SHP77 (cell line): ENCODE measurements at places on chromosomes 5 and 9.

DNA sequence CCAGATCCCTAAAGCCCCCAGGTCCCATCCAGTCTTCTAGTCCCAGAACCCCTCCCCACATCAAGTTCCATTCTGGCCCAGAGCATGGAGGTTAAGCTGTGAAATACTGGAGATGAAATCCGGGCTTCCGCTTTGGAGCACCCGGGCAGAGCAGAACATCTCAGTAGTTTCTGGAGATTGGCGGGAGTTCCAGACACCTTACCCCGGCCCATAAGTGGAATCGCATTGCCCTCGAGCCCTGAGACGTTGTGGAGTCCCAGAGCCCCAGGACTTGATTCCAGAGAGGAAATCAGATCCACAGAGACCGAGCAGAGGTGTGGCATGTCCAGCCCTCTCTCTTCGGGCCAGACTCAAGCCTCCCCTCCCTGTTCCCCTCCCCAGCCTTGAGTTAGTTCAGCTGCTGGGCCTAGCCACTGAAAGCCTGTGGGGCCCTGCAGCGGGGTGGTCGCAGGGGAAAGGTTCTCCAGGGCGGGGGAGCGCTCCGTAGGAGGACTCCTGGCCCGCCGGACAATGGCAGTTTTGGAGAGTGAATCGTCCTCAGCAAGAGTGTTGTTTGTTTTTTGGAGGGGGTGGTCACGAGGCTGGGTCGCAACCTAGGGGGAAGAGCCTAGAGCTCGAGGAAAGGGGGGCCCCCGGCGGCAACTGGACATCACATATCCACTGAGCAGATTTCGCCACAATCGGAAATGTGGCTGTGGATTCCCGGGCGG lies 1.0 kb upstream of the PAX5 start:
- no peak for DNase-seq

DNA sequence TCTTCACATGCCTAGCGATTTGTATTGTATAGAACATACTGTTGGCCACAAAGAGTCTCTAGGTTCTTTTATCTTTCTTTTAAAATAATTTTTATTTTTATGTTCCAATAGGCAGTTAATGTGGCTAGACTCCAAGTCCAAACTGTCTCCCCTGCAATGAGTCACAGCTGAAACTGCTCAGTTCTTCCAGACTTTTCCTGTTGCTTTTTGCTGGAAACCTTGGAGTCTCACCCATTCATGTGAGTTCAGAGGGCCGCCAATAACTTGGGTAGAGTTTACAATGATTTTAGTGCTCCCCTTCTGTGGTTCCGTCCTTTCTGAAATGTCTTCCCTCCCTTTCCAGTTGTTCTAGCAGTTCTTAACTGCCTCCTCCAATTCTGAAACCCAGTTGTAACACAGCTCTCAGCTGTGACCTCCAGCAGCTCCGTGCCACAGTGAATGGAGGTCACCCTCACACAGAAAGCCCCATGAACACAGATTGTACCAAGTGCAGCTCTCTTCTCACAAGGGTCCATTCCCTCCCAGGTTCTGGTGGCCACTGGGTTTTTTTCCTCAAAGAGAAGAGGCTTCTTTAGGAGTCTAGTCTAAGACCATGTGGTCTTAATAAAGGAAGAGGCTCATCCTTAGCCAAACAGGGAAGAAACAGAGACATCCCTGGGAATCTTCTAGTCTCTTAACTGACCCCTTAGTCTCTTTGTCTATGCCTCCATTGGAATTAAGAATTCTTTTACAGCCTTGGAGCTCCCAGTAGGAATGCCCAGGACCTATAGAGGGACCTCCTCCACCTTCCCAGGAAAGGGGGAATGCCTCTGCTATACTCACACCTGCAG lies 198.5 kb downstream of the SPOCK1 start:
- no peak for DNase-seq

DNA sequence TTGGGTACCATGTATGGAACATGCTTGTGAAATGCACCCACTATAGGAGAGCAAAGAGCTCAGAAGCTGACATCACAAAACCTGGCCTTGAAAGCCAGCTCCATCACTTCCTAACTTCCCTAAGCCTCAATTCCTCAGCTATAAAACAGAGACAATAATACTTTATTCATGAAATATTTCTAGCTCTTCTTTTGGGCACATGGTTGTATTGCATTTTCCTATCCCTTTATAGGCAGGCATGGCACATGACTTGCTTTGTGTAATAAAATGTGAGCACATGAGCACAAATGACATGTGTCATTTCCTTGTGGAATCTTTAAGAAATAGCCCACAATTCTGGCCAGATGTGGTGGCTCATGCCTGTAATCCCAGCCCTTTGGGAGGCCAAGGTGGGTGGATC lies 18.5 kb downstream of the ZNF366 start:
- no peak for DNase-seq

DNA sequence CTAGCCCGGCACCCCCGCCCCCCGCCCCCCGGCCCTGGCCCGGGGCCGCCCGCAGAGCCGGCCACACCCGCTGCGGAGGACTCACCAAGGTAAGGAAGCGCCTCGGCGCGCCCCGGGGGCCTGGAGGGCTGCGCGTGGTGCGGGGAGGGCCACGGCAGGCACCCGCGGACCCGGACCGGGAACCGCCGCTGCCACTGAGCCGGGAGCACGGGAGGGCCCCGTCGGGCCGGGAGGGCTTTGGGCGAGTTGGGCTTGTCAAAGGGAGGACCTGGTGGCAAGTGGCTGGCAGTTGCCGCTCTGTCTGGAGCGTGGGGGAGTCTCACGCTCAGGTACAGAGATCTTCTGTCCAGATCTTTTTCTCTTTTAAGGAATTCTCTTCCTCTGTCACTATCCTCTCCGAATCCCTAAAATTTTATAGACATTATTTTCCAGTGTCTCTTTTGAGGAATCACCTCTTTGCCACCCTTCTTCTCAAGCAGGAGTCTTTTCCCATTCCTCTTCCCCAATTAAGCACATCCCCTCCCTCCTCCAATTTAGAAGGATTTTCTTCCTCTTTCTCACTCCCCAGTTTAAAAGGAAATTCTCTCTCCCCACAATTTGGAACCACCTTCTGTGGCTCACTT lies 11.3 kb upstream of the LHX2 start:
- DNase-seq: no peak

DNA sequence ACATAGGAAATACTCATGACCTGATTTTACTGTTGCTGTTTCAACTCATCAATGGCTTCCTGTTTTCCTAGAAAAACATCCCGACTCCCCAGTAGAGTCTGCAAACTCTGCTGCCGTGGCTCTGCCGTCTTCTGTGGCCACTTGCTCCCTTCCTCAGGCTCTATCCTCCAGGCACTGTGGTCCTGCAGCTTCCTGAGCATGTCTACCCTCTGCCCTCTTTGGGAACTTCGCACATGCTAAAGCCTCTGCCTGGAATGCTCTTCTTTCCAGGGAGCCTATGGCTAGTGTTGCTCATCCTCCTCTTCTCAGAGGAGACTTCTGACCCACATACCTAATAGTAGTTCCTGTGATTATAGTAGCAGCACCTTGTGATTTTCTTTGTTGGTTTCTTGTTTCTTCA lies 256.9 kb downstream of the MAN2A1 start:
- DNase-seq: no peak

GRCh38 chr5:73952872-73953271 lies 326.9 kb downstream of the ARHGEF28 start:
- DNase-seq: no peak

GRCh38 chr5:66963559-66963971 lies 233.0 kb downstream of the CD180 start:
- DNase-seq: no peak
